CD4-positive, alpha-beta T cell treated with Interleukin-6 at 100 ng/mL for 8 hours (primary cell): ENCODE measurements at places on chromosomes 4 and X.

DNA sequence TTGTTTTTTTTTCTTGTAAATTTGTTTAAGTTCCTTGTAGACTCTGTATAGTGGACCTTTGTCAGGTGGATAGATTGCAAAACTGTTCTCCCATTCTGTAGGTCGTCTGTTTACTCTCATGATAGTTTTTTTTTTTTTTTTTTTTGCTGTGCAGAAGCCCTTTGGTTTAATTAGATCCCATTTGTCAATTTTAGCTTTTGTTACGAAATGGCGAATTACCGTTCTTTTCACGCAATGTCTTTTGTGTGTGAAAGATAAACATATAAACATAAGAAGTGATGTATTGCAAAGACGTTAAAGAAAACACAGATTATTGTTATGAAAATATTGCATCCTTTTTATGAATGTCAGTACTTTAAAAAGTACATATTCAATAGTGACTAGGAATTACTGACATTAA is 34.5 kb downstream of the MAGEA10 start:
- no peak for DNase-seq

GRCh38 chr4:15945516-15945915 is 7.0 kb upstream of the FGFBP1 start:
- DNase-seq = no peak

DNA sequence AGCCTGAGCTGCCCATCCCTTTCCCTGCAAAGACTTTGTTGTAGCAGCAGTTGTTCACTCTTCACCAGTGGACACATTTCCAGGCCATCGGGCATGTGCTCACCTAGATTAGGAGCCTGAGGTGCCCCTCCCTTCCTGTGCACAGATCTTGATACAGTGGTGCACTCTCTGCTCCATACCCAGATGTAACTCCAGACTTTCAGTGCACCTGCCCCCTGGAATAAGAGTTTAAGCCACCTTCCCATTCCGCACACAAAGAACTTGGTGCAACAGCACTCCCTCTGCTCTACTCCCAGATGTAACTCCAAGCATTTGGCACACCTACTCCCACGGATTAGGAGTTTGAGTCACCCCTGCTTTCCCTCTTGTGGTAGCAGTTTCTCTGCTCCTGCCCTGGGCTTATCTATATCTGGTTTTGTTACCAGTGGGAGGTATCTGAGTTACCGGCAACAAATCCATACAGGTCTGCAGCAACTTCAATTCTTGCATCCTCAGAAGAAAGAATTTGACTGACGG is 36.0 kb upstream of the PLK4 start:
- no peak for DNase-seq

- DNase-seq = no peak
These were observed 1195.2 kb downstream of the TECRL start for GRCh38 chr4:63214076-63214475.
